NCI-H345 (cell line): ENCODE measurements at places on chromosomes 4 and X.

- DNase-seq = peak; percentile 34
Observed at GRCh38 chrX:56248492-56248891, 16.3 kb downstream of the KLF8 start.

DNA sequence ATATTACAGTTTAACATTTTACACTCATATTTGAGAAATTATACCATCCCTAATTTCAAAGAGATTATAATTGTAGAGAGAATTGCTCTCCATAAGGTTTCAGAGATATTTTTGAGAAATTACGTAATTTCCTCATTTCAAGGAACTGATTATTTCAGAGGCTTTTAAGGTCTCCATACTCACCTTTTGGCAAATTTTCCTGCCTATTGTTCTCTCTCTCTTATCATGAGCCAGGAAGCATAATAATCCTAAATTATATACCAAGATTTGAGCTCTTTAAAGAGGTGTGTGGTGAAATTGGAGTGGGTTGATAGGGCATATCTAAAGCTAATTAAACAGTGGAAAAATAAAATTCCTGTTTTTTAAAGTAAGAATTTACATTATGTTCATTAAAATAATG lies 248.9 kb upstream of the FTHL17 start:
- DNase-seq = no peak

DNA sequence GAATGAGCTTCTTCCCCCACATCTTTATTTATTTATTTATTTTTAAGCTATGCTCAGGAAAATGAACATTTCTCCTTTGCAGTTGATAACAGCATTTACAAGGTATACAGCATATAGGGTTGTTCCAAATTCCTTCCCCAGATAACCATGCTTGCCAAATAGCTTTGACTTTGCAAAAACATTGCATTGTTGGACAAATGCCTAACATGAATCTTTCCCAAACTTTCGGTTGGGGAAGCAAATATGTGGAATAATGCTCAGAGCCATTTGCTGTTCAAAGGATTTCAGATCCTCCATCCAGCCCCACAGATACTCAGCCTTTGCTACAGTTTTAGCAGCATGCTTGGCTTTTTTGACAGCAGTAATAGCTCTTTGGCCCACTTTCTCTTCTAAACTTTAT lies 127.2 kb upstream of the AGA start:
- DNase-seq = no peak

GRCh38 chr4:73103799-73104503 lies 34.4 kb upstream of the COX18 start:
- no peak for DNase-seq

GRCh38 chrX:96861218-96861617 lies 22.5 kb upstream of the RPA4 start:
- DNase-seq = no peak

DNA sequence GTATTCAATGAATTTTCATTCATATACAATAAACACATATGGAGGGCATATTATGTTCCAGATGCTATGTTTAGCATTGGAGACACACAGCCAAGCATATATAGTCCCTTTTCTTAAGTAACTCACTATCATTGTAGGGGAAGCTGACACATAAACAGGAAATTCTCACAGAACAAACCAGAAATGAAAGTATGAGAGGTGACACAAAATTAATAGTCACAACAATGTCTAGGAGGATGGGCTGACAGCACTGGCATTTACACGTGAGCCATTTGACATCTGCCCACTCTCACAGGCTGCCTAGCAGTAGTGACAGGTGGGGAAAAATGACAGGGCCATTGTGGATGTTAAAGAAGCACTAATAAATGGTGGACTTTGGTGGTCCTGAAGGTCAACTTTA lies 2.6 kb upstream of the CNOT6L start:
- no peak for DNase-seq

DNA sequence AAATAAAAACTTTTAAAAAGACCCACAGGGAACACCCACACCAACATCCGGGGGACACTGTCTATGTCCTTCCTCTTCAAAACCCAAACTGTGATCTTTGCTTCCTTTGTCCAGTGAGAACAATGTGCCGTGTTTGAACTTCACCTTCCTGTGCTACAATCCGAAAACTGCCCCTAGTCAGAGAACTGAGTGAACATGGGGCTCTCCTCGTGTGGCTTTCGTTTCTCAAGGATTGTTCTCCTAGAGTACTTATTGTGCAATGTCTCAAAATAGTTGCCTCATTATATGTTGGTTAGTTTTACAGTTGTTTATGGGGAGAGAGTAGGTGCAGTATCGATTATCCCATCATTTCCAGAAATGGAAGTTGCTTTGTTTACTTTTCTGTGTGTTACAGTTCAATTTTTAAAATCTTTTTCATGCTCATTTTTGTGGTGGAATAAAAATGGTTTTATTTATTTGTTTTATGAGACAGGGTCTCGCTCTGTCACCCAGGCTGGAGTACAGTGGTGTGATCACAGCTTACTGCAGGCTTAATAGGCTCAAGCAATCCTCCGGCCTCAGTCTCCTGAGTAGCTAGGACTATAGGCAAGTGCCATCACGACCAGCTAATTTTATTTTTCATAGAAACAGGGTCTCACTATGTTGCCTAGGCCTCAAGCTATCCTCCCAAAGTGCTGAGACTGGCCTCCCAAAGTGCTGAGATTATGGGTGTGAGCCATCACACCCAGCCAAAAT lies 29.9 kb downstream of the RBMX start:
- DNase-seq = no peak

GRCh38 chr4:168744021-168744420 lies 247.2 kb downstream of the PALLD start:
- no peak for DNase-seq
